ENCODE measurements at places on chromosomes 11 and 22.

DNA sequence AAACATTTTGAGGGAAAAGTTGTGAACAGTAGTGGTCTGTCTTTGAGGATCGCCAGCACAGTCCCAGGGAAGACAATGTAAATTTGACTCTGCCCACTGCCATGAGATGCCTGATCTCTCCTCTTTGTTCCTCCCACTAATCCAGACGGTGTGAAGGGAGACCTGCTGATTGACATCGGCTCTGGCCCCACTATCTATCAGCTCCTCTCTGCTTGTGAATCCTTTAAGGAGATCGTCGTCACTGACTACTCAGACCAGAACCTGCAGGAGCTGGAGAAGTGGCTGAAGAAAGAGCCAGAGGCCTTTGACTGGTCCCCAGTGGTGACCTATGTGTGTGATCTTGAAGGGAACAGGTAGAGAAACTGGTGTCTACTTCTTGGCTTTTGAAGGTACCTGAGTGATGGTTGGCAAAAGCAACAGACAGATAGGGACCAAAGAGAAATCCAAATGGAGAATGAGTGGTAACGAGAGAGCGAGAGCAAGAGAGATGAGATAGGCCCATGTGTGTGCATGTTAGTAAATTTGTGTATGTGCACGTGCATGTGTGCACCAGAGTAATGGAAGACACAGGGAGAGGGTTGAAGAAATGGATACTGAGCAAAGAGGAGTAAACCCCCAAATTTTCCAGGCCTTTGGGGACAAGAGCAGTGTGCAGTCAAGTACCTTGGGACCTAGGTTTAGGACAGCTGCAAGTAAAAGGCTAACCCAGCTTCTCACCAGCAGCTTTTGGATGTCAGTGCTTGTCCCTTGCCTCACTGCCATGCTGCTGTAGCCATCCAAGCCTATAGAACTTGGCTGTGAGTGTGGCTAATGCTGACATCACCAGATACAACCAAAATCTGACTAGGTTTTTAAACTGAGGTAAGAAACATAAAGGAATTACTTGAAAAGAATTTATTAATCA is 1.9 kb downstream of the NNMT start:
- DNase-seq: no peak

DNA sequence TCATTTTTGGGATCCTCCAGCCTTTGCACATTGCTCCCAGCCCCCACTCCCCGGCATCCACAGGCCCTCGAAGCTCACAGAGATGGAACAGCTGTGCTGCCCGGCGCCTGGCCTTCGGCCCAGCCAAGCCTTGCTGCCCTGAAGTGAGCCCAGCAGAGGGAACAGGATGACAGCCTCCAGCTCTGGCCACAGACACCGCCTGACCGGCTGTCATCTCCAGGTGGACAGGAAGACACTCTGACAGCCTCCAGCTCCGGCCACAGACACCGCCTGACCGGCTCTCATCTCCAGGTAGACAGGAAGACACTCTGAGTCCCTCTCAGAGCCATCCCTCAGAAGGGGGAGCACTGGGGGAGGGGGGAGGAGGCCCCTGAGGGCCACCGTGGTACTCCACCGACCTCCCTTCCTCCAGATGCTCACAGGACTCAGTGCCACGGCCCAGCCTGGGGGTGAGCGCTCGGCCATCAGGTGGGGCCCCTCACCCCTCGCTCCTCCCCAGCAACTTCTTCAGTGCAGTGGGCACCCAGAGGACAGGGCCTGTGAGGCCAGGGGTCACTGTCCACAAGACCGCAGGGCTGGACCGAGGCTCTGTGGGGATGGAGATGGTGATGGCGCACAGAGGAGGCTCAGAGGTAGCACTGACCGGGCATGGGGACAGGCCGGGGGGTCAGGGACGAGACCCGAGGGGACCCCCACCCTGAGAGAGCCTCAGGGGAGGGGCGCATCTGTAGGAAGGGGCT is 58.6 kb downstream of the BRD1 start:
- no peak for DNase-seq

GRCh38 chr11:68969386-68969785 is 11.4 kb downstream of the MRGPRD start:
- DNase-seq: no peak

GRCh38 chr11:120147950-120148270 is 10.0 kb upstream of the TRIM29 start:
- no peak for DNase-seq

DNA sequence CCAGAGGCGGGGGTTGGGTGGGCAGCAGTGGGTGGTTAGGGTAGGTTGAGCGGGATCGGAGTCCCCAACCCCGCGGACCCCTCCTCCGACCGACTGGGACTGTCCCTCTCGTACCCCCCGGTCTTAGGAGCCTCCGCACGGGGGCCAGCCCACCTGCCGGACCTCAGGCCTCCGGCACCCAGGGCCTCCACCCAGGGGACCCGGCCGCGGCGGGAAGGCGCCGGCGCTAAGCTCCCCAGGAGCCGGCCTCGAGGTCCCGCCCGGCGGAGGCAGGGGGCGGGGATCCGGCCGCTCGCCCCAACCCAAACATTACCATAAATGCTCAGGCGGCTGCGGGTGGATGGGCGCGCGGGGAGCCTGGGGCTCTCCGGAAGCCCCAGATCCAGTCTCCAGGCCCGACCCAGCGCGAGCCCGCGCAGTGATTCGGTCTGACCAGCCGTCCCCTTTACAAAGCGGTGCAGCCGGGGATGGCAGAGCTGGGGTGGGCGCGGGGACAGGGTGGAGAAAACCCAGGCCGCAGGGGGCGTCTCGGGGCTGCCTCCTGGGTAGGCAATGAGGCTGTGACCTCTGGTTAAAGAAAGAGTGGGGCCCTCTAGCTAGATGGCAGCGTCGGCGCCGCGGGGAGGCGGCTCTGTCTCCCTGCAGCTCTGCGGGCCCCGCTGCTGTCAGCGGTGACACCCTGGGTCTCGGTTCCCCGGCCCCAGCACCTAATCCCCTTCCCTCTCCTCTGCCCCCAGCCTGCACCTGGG is 4.0 kb upstream of the MCAM start:
- DNase-seq: peak; percentile 44

- DNase-seq: no peak
These were observed 114.6 kb upstream of the SESN3 start for GRCh38 chr11:95345651-95346050.

- no peak for DNase-seq
These were observed 259.5 kb downstream of the CADM1 start for GRCh38 chr11:115244758-115245157.

- DNase-seq: no peak
These were observed 98.0 kb upstream of the ASPHD2 start for GRCh38 chr22:26330971-26331625.

- DNase-seq: no peak
These were observed 507.6 kb downstream of the MIAT start for GRCh38 chr22:27164781-27165503.

GRCh38 chr11:40162901-40163883 is 1296.3 kb downstream of the LRRC4C start:
- DNase-seq: no peak

GRCh38 chr11:34143048-34143447 is 37.6 kb downstream of the NAT10 start:
- DNase-seq: no peak

GRCh38 chr22:28247667-28248363 is 328.8 kb upstream of the PITPNB start:
- no peak for DNase-seq

DNA sequence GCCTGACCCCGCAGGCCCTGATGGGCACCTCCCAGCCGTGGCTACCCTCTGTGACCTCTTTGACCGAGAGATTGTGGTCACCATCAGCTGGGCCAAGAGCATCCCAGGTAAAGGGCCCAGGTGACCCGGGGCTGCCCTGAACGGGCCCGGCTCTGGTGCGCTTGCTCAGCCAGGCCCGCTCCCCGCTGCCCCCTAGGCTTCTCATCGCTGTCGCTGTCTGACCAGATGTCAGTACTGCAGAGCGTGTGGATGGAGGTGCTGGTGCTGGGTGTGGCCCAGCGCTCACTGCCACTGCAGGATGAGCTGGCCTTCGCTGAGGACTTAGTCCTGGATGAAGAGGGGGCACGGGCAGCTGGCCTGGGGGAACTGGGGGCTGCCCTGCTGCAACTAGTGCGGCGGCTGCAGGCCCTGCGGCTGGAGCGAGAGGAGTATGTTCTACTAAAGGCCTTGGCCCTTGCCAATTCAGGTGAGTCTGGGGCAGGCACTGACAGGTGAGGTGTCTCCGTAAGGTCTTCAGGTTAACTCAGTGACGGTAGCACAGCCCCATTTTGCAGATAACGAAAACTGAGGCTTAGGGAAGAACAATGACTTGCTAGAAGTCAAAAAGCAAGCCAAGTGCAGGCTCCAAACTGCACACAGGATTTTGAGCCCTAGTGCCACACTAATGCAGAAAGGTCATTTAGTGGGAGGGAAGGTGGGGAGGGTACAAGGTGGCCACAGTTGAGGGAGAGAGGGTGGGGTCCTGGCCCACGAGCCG is 2.4 kb downstream of the TRMT112 start:
- DNase-seq: no peak

- no peak for DNase-seq
These were observed 32.4 kb downstream of the NF2 start for GRCh38 chr22:29635734-29636357.

- no peak for DNase-seq
These were observed 156.8 kb downstream of the NAV2 start for GRCh38 chr11:19869466-19869865.

- DNase-seq: no peak
These were observed 133.2 kb downstream of the ADAMTS15 start for GRCh38 chr11:130581646-130582045.

DNA sequence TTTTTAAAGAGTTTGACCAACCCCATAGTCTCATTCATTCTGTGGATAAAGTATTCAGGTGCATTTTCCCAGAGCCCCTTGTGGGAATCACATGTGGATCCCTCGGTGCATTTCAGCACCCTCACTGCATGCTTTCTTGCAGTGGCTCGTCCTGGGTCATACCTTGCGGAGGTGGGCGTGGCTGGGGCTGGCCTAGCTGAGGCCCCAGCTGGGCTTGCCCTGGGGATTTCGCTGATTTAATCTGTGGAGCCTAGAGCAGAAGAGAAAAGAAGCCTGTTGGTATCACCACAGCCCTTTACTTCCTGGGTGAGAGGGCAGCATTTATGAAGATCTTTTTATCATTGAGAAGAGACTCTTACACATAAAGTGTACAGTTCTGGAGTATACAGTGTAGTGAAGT is 53.1 kb downstream of the FBXO7 start:
- no peak for DNase-seq

GRCh38 chr11:115555336-115556090 is 51.3 kb upstream of the CADM1 start:
- DNase-seq: no peak

- DNase-seq: no peak
These were observed 12.3 kb downstream of the ATM start for GRCh38 chr11:108235192-108235591.

DNA sequence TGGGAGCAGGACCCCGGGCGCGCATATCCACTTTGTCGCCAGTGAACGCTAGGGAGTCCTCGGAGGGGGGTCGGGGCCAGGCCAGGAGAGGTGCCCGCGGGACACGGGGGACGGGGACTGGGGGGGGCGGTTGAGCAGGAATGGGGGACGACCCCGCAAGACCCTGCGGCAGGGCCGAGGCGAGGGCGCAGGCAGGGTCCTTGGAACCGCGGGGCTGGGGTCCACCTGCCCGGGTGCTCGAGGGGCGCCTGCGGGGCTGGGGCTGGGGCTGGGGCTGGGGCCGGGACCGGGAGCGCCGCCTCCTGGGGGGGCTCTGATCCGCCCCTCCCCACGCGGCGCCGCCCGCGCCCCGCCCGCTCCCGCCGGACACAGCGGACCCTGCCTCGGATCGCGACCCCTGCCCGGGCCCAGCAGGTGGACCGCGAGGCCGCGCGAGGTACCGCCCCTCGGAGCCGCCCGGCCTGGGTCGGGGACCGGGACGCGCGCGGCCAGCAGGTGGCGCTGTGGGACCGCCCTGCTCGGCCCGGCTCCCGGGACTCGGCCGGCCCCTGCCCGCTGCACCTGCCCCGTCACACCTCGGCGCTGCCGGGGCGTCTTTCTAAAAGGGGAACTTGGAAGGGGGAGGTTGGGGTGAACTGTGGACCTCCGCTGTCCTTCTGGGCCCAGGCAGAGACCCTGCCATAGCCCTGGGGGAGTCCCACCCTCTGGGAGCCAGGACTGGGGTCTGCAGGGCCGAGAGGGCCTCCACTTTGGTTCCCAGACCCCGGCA is 11.0 kb downstream of the CRELD2 start:
- DNase-seq: no peak

DNA sequence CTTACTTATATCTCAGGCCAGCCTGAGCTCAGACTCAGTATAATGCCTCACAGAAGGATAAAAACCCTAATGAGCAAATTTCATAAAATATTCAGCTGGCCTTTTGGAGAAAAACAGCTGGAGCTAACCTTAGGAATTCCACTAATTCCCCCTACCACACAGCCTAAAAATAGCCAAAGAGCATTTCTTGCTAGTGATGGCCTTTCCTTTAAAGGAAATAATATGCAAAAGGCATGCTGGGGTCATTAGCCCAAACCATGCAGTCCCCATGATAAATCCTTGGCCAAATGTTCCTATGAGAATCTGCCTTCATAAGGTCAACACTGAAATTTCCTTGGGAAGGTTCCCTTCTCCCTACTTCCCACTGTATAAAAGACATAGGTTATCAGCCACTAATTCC is 38.2 kb downstream of the SYTL2 start:
- DNase-seq: no peak
